Sciatic nerve (tissue), 2 donors: ENCODE measurements at places on chromosomes 3 and 15.
A peak's percentile ranks its signal among the peaks of the same experiment; 100 is the strongest.

GRCh38 chr15:40688932-40689799, 5.8 kb upstream of the RAD51 start:
- no peak for DNase-seq

- no peak for DNase-seq
Observed at GRCh38 chr15:96585484-96586386, 255.2 kb downstream of the NR2F2 start.

DNA sequence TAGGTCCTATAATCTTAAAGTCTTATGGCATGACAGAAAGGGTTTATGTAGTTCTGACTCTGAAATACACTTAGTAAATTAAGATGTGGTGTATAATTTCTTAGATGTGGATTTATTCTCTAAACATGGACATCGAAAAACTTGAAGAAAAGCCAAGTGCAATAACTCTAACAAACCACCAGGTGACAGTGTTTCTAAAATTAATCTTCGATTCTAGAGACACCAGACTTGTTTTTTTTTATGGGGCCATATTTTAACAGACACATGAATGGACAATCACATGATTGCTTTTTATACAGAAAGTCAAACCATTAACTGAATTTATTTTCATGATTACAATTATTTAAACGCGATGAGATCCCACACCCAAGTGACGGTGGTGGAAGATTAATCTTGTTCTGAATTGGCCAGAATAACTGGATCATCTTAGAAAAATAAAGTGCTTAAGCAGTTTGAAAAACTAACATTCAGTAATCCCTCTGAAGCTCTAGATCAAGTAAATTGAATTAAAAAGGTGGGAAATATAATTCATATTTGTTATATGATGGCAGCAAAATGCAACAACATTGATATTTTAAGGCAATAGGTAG, 305.1 kb downstream of the LSAMP start:
- DNase-seq, result no peak

DNA sequence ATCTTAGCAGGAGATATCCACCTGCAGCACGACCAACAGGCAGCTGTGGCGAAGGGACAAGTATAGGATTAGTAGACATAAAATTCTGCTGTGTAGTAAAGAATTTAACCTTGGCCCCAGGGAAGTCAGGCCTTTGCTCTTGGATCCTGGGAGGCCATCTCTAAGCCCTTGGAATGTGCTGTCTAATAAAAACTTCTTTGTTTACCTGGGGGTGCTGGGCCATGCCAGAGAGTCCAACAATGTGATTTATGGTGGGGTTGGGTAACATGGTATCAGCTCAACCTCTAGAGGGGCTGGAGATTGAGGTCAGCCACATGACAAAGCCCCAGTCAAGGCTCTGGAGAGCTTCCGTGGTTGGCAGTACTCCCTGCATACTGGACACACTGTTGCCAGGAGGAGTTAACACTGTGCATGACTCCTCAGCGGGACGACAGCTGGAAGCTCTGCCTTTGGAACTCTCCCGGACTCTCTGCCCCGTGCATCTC, 52.4 kb downstream of the HEG1 start:
- DNase-seq, result no peak

DNA sequence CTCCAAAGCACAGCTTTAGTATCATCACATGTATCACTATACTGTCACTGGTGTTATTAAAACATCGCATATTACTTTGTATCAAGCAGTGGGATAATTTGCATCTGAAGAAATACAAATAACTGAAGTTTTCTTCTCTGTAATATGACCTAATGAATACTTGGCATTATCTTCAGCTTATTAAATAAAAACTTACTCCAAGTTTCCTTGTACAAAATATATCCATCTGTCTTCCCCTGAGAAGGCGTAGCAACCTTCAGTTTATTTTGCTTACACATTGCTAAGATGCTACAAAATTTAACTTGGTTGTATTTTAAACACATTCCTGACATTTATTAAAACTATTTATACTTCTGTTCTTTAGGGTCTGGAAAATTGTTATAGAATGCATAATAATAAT, 13.7 kb downstream of the FGF7 start:
- no peak for DNase-seq

DNA sequence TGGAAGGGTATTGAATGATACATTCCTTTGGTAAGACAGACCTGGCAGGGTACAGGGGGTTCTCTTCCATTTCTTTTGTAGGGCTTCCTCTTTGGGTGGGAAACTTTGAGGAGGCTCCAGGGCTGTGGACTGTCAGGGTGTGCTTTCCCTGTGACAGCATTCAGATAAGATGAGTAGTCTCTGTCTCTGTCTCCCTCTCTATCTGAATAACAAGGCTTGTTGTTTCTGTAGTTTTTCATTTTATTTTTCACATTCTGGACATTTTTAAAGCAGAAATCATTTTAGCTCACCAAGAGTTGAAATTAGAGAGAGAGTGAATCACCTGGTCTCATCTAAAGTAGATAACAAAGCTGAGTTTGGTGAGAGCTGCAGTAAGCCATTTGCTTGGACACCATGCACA, 100.8 kb upstream of the TPM1 start:
- no peak for DNase-seq

GRCh38 chr3:160400702-160401150, 1.3 kb downstream of the SMC4 start:
- peak; percentile 59 for DNase-seq

GRCh38 chr3:58627570-58627885, 39.0 kb downstream of the FAM3D start:
- DNase-seq, result no peak

GRCh38 chr3:18077128-18077840, 334.9 kb upstream of the TBC1D5 start:
- no peak for DNase-seq

DNA sequence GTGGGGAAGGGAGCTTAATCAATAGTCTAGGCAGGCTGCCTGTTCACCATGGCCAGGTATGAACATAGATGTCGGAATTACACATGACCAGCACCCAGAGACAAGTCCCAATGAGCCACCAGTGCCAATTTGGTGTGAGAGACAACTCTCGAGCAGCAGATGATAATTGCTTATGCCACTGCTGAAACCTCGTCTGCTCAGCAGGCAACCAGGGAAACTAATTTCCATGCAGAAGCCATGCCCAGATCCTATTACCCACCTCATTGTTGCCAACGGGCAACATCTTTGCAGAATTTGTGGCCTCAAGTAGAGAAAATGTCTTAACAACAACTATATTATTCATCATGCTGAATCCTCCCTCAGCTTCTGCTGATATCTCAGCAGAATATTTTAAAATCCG, 84.9 kb downstream of the CGGBP1 start:
- no peak for DNase-seq

GRCh38 chr3:40848421-40848820, 323.7 kb downstream of the ZNF621 start:
- DNase-seq, result no peak

DNA sequence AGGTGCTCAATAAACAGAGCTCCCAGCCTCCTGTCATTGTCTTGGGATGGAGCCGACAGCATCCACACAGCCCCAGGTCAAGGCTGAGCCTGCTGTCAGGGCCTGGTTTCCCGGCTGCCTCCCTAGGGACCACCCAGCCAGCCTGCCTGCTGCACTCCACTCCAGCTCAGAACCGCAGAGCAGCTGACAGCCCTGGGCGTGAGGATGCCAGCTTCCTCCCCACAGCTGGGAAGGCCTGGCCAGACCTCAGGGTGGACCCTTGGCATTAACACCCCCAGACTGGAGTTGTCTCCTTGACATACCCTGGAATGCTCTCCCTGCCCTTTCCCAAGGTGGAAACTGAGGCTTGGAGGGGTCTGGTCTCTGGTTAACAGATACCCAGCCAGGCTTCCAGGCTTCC, 112.0 kb downstream of the WNT7A start:
- no peak for DNase-seq

GRCh38 chr15:92809880-92810361, 90.2 kb upstream of the CHD2 start:
- peak; percentile 61 for DNase-seq

DNA sequence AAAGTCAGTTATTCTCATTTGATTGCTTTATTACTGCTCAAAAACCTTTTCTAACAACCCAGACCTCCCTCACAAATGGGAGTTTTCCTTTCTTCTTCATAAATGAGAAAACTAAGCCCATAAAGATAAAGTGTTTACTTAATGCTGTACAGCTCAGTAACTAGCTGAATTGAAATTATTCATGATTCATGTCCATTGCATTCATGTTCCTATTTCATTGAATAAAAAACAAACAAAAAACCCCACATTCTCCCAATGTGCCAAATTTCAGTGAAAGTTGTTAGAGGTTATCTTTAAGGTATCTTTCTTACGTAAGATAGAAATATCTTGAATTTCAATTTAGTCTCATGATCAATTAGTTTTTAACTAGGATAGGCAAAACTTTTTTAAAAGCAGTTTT, 2.8 kb downstream of the PLSCR2 start:
- DNase-seq, result no peak

DNA sequence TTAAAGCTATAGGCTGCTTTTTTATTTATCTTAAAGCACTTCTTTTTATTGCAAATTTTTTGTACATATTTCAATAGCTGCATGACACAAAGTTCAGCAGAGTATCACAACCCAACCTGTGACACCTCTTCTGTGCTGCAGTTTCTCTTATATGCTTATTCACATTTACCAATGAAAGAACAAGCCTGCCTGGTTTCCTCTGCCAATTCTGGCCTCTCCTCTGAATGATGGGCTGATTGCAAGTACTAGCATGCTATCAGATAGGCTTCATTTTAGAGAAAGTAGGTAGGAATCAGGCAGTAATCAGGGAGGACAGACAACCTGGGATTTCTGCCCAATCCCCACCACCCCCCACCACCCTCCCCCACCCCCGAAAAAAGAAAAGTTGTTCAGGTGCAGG, 26.6 kb downstream of the ACKR4 start:
- DNase-seq, result no peak

- no peak for DNase-seq
Observed at GRCh38 chr15:85849946-85850345, 55.2 kb upstream of the KLHL25 start.

DNA sequence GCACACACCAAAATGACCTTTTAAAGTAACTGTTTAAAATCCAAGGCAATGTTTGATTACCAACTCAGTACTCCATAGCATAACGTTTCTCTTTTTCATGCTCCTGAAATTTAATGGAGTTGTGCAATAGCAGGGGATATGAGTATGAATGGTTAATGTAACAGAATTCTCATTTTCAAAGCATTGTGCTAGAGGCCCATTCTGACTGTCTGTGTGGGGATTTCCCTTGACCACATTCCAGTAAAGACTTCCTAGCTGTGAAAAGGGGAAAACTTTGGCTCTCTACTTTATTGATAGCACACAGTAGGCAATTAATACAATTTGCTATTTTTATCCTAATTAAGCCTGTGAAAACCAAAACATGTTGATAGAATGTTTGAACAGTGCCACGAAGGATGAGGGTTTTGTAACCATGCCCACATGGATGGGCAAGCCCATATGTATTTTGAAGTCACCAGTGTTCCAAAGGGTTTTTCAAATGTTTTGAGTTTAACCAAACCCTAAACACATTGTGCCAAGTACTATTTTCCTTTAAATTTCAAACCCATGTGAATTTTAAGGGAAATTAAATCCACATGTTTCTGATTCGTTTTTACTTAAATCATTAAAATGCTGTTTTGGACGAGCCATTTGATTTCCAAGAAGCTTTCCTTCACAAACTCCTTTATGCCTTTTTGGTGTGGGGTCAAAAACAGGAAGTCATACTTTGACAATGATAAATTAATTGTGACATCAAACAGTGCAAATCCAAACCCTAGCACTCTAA, 261.2 kb downstream of the SHOX2 start:
- no peak for DNase-seq

DNA sequence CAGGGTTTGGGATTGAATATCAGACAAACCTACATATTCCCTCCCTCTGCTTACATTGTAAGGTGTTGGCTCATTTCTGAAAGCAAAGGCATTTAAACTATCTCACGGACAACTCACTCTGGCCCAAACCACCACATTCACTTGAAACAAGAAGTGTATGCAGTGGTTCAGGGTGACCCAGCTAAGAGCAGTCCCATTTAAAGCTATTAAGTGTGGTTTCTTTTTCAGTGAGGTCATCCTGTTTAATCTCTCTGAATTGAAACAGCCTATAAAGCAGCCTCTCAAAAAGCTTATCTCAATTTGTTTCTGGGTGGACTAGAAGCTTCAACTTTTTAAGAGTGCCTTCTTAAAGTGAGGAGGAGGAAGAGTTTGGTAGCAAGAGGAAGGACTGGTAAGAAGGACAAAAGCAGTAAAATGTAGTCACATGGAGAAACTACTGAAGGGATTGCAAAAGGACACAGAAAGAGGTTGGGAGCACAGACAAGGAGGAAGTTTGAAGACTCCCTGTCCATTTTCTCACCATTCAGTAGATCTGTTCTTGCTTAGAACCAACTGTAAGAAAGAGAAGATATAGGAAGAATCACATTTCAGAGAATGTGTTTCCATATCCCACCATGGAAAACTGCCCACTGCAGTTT, 151.6 kb downstream of the TMCO5A start:
- DNase-seq, result no peak

DNA sequence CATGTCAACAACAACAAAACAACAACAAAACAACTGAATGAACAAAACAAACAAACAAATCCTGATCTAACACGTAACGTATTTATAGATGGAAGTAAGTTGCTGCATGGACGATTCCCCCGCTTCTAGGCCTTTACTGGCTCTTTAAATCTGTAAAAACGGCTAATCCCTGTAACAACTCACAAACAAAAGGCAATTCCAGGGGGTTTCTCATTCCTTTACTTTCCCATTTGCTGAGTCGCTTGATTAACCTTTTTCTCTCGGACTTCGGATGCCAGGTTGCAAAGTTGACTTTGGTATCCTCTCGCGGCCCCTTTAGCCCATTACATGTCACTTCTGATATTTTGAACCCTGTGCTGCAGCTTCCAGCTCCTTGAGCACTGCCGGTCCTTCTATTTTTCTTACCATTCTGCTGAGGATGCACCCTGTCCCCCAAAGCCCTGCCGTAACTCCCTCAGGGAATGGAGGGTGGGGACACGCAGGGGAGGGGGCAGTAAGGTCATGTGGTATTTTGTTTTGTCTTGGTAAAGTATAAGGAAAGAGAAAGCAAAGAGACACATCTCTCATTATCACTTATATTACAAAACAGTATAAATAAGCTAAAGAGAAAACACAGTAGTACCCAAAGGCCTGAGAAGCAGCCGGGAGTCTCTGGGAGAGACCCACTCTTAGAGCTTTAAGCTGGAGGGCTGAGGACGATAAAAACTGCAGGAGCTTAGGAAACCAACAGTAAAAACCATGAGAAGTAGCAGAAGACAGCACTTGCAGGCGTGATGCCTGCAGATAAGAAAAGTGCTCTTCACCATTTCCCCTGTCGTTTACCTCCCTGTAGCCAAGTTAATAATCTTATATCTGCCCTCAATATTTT, 457.8 kb upstream of the ZNF717 start:
- DNase-seq, result no peak

DNA sequence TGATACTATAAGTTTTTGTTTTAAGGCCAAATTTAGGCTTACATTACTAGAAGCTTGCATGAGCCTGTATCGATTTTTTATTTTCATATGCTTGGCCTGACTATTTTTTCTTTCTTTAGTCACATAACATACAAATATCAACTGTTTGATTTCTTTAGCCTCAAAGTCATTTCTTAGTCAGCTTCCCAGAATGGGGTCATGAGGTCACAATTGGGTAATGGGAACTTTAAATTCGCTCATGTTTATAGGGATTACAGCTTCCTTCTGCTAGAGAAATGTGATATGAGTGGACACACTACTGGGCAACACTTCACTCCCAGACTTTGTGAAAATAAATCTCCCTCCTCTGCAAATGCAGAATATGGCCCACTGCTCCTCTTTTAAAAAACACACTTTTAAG, 9.1 kb upstream of the TIPARP start:
- no peak for DNase-seq

- peak; percentile 71 for DNase-seq
Observed at GRCh38 chr3:41199866-41200668, 762 bp downstream of the CTNNB1 start.
